H1 (cell line): ENCODE measurements at places on chromosomes 1 and 21.

DNA sequence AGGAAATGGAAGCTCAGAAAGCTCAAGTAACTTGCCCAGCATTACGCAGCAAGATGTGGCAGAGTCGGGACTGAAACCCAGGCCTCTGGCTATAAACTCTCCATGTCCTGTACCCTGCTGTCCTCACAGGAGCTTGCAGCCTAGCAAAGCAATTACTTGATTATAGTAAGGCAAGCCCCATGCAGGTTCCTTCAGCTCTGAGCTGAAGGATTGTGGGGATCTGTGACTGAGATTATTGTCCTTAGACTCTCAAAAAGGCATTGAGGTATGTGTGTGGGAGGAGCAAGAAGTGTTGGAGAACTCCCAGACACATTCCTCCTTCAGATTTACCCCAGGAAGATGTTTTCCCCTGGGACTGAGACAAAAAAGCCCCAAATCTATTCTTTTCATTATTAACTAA lies 124.0 kb upstream of the SPATA6 start:
- no peak overlapping the region for H3K27ac ChIP-seq
- no peak for DNase-seq
- H3K4me3 ChIP-seq: no peak overlapping the region

- H3K4me1 ChIP-seq: no peaks in the 10 kb centered on the region
- no peak overlapping the region for H3K27ac ChIP-seq
- no peaks in the 10 kb centered on the region for H3K36me3 ChIP-seq
- H3K4me3 ChIP-seq: no peak overlapping the region
- DNase-seq: no peak
Measured at GRCh38 chr1:89516055-89516454, 8.6 kb upstream of the LRRC8B start.

DNA sequence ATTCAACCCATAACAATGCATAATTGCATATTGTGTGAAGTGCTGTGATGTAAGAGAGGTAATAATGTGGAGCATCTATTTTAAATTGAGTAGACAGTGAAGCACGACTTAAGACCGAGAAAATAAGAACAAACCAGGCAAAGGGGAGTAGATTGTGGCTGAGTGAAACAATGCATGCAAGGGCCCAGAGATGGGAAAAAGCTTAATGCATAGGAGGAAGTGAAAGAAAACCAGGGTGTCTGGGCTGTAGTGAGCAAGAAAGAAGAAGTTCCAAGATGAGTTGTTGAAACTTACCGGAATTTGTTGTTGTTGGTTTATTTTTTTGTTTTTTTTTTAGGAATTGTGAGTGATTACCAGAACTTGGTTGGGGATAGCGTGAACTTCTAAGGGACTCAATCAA lies 104.7 kb downstream of the SNX7 start:
- H3K4me1 ChIP-seq: no peaks in the 10 kb centered on the region
- DNase-seq: no peak
- H3K36me3 ChIP-seq: no peaks in the 10 kb centered on the region
- no peak overlapping the region for H3K4me3 ChIP-seq

GRCh38 chr1:18885311-18886002 lies 16.9 kb downstream of the ALDH4A1 start:
- no peaks in the 10 kb centered on the region for H3K27me3 ChIP-seq
- H3K4me1 ChIP-seq: no peaks in the 10 kb centered on the region
- H3K36me3 ChIP-seq: no peaks in the 10 kb centered on the region; the same call in 1 of the 2 replicates
- H3K27ac ChIP-seq: no peak overlapping the region
- DNase-seq: no peak
- no peak overlapping the region for H3K4me3 ChIP-seq

DNA sequence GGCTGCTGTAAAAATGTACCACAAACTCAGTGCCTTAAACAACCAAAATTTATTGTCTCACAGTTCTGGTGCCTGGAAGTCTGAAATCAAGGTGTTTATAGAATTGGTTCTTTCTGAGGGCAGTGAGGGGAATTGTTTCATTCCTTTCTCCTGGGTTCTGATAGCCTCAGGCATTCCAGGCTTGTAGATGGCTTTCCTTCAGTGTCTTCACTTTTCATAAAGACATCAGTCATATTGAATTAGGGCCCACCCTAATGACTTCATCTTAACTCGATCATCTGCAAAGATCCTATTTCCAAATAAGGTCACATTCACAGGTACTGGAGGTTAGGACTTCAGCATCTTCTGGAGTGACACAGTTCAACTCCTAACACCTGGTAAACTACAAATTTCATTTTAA lies 15.0 kb downstream of the CDKN2C start:
- H3K27ac ChIP-seq: no peak overlapping the region
- no peak for DNase-seq
- H3K36me3 ChIP-seq: no peaks in the 10 kb centered on the region

DNA sequence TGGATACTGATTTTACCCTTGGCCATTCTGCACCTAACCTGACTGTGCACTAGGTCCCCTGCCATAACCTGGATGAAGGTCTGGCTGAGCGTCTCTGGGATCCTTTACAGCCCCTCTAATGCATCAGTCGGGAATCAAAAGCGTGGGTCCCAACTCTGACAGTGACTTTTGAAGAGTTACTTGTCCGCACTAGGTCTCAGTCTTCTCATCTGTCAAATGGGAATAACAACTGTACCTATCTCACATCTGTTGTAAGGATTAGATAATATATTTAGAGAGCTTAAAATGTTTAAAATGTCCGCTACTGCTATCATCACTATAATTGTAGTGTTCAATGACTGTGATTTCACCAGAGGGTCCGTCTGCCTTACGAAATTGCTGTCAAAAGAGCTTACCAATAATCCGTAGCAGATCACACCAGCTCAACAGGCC lies 746 bp downstream of the TADA1 start:
- H3K27ac ChIP-seq: peak overlapping the region; percentile 92; the same call in 1 of the 2 replicates
- DNase-seq: no peak
- H3K36me3 ChIP-seq: no peaks in the 10 kb centered on the region
- H3K4me1 ChIP-seq: no peaks in the 10 kb centered on the region; the same call in 1 of the 2 replicates

GRCh38 chr1:51264451-51264850 lies 28.4 kb downstream of the RNF11 start:
- no peak overlapping the region for H3K4me3 ChIP-seq
- H3K27me3 ChIP-seq: no peaks in the 10 kb centered on the region
- no peak for DNase-seq
- no peaks in the 10 kb centered on the region for H3K36me3 ChIP-seq
- no peak overlapping the region for H3K27ac ChIP-seq

- H3K27me3 ChIP-seq: peaks cover 10% of the 10 kb centered on the region
- no peaks in the 10 kb centered on the region for H3K4me1 ChIP-seq
- no peak overlapping the region for H3K27ac ChIP-seq
Measured at GRCh38 chr1:231417513-231417912, 4.6 kb downstream of the EGLN1 start.

DNA sequence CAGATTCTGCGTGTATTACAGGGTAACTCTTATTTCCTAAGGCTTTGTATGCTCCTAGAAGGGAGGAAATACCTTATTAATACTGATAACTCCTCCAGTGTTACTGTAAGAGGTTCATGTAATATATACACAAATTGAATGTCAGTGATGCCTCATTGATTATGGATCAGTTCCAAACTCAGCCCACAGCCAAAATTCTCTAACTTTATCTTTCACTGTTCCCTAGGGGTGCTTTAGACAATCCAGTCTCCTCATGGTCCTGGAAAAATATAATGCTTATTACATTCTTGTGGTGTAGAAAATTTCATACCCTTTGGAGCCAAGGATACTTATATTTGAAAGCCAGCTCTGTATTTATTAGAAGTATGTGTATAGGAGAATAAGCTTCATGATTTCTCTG lies 73.0 kb downstream of the NGF start:
- H3K36me3 ChIP-seq: no peaks in the 10 kb centered on the region
- H3K27me3 ChIP-seq: no peaks in the 10 kb centered on the region
- no peak overlapping the region for H3K4me3 ChIP-seq
- no peaks in the 10 kb centered on the region for H3K4me1 ChIP-seq
- DNase-seq: no peak

DNA sequence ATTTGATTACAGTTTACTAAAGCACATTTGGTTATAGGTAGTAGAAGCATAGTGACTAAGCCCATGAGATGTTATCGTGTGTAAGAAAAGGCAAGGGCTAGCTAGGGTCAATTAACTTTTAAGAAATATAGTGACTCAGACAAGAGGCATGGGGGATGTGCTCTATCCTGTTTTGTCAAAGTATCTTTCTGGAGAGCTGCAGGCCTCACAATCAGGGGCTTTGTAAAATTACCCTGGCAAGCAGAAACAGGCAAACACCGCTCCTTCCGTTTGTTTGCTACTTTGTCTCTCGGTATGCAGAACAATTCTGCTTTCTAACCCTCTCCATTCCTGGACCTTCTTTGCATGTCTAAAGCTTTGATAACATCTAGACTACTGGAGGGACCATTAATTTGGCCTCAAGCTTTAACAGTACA lies 26.1 kb upstream of the ZNF697 start:
- H3K4me1 ChIP-seq: peaks cover 12% of the 10 kb centered on the region
- no peaks in the 10 kb centered on the region for H3K36me3 ChIP-seq

DNA sequence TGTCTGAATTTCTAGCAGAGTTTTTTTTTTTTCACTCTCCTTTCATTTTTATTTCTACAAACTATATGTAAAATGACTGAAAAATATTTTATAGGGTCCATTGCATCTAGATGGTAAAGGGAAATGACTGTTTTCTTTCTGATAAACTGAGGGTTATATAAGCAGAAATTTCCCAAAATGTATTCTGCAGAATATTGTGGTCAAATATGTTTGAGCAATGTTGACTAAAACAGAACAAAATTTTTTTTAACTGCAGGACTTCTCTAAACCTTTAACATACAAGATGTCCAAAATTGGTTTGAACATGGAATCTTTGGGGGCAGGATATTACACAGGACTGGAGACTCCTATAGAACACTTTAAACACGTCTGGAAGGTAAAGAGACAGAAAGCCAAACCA lies 190.5 kb downstream of the TOMM20 start:
- no peak overlapping the region for H3K27ac ChIP-seq
- H3K4me3 ChIP-seq: no peak overlapping the region
- H3K27me3 ChIP-seq: no peaks in the 10 kb centered on the region

- DNase-seq: no peak
- H3K36me3 ChIP-seq: peaks cover 30% of the 10 kb centered on the region
- H3K4me3 ChIP-seq: no peak overlapping the region
- H3K27me3 ChIP-seq: no peaks in the 10 kb centered on the region
- no peaks in the 10 kb centered on the region for H3K4me1 ChIP-seq
Measured at GRCh38 chr1:41015897-41016470, 5.5 kb downstream of the SLFNL1 start.

- H3K4me3 ChIP-seq: no peak overlapping the region
- no peaks in the 10 kb centered on the region for H3K27me3 ChIP-seq
- no peaks in the 10 kb centered on the region for H3K36me3 ChIP-seq
- H3K4me1 ChIP-seq: no peaks in the 10 kb centered on the region; the same call in 1 of the 2 replicates
Measured at GRCh38 chr21:15410853-15411252, 318.9 kb upstream of the USP25 start.

GRCh38 chr21:15003463-15004135 lies 61.2 kb downstream of the NRIP1 start:
- no peaks in the 10 kb centered on the region; the same call in 1 of the 2 replicates for H3K4me1 ChIP-seq
- H3K27me3 ChIP-seq: peaks cover 9% of the 10 kb centered on the region
- no peaks in the 10 kb centered on the region for H3K36me3 ChIP-seq

- H3K27me3 ChIP-seq: no peaks in the 10 kb centered on the region
- H3K4me3 ChIP-seq: no peak overlapping the region
- DNase-seq: no peak
Measured at GRCh38 chr21:33854604-33855003, 61.0 kb downstream of the ATP5PO start.

GRCh38 chr1:1305300-1306069 lies 2.2 kb downstream of the ACAP3 start:
- 0 out of 2 replicates have a peak, but pooled peaks cover 2% of the 10 kb centered on the region for H3K27me3 ChIP-seq
- DNase-seq: no peak
- H3K4me1 ChIP-seq: no peaks in the 10 kb centered on the region
- no peaks in the 10 kb centered on the region for H3K36me3 ChIP-seq
- H3K4me3 ChIP-seq: no peak overlapping the region

GRCh38 chr1:30294508-30294907 lies 428.9 kb downstream of the MATN1 start:
- H3K36me3 ChIP-seq: no peaks in the 10 kb centered on the region
- DNase-seq: no peak
- no peaks in the 10 kb centered on the region for H3K4me1 ChIP-seq
- no peaks in the 10 kb centered on the region for H3K27me3 ChIP-seq
- H3K27ac ChIP-seq: no peak overlapping the region

DNA sequence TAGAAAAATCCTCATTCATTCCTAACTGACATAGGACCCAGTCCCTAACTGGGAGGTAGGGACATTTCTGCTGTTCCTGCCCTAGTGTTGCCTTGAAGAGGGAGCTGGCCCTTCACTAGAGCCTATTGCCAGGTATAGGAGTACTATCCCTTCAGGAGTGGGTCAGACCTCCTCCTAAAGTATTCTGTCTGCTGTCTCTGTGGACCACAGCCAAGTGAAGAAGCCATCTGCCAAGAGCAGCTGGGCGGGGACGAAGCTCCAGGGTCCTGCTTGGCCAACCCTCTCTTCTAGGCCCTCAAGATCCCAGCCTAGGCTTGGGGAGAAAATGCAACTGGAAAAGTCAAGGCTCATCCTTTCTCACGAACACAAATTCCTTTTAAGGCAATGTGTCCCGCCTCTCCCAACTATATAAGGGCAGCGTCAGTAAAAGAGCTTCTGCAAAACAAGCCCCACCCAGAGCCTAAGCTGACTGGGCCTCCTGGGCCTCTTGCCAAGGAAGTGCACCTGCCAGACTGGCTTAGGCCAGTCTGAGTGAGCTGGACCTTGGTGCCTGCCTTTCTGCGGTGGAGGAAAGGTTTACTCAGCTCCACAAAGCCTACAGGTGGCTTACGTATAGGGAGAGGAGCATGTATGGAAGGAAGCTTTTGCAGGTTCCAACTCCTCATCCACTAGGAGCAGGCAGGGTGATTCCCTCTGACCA lies 638 bp upstream of the TUFT1 start:
- H3K27me3 ChIP-seq: no peaks in the 10 kb centered on the region
- peak overlapping the region; percentile 78 for H3K27ac ChIP-seq
- H3K36me3 ChIP-seq: peaks cover 28% of the 10 kb centered on the region
- peaks cover 7% of the 10 kb centered on the region for H3K4me1 ChIP-seq
